ENCODE measurements at places on chromosomes 16 and 17.
A peak's percentile ranks its signal among the peaks of the same experiment; 100 is the strongest.

DNA sequence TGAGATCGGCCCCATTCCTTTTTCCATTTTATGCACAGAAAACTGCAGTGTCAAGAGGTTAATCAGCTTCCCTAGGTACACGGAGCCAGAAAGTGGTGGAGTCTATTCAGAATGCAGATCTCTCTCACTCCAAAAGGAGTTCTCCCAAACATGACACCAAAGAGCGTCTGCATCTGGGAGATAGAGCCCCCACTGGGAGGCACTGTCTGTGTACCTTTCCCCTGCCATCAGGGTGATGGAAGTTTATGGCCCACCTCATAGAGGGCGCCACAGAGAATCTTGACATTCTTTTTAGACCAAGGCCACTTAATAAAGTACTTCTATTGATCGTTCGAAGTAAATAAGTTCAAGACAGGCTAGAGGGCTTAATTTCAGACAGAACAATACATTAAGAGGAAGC is 493.7 kb upstream of the ERCC4 start:
- no peak for DNase-seq

GRCh38 chr17:1495265-1495989 is 2.9 kb upstream of the MYO1C start:
- no peak for DNase-seq

DNA sequence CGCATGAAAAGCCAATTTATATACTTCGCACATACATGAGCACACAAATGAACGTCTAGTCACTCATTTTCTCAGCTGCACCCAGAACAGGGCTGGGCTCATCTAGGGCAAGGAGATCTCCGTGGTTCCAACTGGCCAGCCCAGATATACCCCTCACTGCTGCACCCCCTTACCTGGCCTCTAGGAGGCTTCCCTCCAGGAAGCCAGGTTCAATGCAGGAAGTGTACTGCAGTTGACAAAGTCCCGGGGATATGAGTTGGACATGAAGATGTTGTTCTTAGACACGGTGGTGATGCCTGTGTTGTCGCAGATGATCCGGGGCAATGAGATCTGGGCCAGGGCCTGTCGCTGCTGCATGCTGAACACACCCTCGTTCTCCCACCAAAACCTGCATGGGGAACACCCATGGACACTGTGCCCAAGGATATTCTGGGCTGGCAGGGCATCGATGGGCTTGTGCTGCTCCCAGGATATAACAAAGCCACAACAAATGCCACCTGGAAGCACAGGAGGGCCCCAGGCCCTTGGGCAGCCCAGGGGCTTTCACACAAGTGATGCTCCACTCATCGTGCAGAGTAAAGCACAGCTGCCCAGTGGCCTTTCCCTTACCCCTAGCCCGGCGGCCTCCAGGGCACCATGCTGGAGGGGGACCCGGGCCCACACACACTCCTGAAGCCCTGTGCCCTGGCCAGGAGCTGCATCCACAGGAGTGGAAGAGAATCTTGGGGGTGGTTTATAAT is 10.1 kb downstream of the MPO start:
- no peak for DNase-seq

GRCh38 chr17:66906321-66907278 is 57.9 kb upstream of the CACNG4 start:
- DNase-seq = peak; percentile 40

DNA sequence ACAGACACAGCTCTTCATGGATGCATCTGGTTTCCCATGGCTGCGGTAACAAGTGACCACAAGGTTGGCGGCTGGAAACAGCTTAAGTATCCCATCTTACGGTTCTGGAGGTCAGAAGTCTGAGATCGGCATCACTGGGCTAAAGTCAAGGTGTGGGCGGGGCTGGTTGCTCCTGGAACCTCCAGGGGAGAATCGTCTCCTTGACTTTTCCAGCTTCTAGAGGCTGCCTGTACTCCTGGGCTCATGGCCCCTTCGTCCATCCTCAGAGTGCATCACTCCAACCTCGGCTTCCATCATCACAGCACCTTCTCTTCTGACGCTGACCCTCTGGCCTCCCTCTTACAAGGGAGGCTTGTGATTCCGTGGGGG is 12.9 kb upstream of the CRISPLD2 start:
- no peak for DNase-seq

- no peak for DNase-seq
Measured at GRCh38 chr17:60599220-60599619, 773 bp upstream of the PPM1D start.

DNA sequence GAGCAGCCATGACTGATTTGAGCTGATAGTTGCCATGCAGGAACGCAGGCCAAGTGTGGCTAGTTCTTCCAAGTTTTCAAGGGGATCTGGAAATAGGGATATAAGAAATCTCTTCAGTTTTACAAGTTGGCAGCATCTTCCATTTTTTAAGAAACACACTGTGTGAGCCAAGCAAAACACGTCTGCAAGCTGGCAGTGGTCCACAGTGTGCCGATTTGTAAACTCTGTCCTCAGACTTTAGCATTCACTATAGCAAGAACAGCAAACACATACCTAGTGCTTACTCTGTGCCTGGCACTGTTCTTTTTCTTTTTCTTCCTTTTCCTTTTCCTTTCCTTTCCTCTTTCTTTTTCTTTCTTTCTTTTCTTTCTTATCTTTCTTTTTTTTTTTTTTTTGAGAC is 2.9 kb downstream of the ORAI3 start:
- no peak for DNase-seq
